ENCODE measurements at places on chromosomes 4 and X.
A peak's percentile ranks its signal among the peaks of the same experiment; 100 is the strongest.

GRCh38 chrX:46029777-46030176, 515.4 kb downstream of the ZNF674 start:
- DNase-seq: no peak

GRCh38 chr4:38084877-38085711, 124.9 kb downstream of the PTTG2 start:
- no peak for DNase-seq

DNA sequence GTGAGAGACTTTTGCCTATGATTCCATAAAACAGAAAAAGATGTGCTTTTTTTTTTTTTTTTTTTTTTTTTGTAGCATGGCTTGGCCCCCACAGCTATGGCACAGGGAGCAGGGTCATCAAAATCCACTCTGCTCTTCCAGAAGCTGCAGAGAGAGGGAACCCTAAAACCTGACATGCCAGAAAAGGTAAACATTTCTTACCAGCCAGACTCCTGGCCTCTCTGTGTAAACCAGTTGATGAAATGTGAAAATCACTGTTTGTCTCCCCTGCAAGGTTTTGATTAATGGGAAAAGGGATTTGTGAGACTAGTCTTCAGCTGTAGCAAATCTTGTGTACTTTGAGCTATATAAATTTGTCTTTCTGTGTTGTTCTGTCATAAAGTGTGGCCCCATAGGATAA, 105.9 kb downstream of the ARSJ start:
- DNase-seq: no peak

GRCh38 chr4:38582889-38583470, 81.0 kb upstream of the KLF3 start:
- peak; percentile 34 for DNase-seq

GRCh38 chrX:134148172-134148692, 88.8 kb upstream of the CCDC160 start:
- no peak for DNase-seq

DNA sequence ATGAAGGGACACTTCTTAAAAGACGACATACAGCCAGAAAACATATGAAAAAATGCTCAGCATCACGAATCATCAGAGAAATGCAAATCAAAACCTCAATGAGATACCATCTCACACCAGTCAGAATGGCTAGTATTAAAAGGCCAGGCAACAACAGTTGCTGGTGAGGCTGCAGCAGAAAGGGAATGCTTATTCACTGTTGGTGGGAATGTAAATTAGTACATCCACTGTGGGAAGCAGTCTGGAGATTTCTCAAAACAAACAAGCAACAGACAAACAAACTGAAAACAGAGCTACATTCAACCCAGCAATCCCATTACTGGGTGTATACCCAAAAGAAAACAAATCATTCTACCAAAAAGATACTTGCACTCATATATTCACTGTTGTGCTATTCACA, 197.9 kb downstream of the EVC2 start:
- no peak for DNase-seq

DNA sequence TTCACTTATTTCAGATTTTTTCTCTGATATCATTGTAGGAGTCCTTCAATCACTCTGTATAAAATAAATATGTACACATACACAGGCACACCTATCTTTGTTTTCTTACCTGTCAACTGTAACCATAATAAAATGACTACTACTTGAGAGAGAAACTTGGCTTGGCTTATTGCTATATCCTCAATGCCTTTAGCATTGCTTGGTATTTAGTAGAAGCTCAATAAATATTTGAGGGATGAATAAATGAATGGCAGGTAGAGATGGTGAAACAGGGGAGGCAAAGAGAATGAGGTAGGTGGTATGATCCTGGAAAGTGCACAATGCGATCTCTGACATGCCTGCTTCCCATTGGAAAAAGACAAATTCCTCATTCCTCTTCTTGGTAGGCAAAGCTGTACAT, 21.8 kb upstream of the CXCL6 start:
- no peak for DNase-seq

- DNase-seq: peak; percentile 41
Observed at GRCh38 chrX:124388562-124388961, 42.2 kb downstream of the SH2D1A start.

GRCh38 chr4:85741381-85741780, 266.4 kb downstream of the ARHGAP24 start:
- no peak for DNase-seq

GRCh38 chrX:47936940-47937317, 66.9 kb downstream of the ZNF182 start:
- no peak for DNase-seq

DNA sequence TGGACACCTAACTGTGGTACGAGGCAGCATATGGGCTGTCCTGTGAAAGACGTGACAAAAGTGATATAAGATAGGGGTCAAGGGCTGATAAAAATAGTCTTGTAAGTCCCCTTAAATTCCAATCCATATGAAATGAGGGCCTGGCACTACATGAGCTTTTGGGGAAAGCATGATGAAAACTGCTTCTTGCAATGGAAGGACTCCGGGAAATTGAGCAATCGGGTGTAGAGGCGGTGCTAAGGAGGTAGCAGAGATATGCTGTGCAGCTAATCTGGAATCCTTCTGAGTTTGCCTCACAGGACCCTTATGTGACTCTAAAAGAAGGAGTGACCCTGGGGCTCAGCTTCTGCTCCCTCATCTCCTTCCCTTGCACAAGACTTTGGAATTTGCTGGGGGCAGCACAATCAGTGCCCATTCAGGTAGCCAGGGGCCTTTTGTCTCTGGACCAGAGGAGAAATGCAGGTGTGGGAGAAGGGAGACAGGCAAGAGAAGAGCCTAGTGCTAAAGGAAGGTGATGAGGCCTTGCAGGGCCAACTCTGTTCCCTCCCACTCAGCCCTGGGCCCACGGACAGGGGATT, 12.8 kb downstream of the CLDN2 start:
- no peak for DNase-seq

GRCh38 chr4:60314416-60314815, 885.7 kb upstream of the ADGRL3 start:
- DNase-seq: no peak

DNA sequence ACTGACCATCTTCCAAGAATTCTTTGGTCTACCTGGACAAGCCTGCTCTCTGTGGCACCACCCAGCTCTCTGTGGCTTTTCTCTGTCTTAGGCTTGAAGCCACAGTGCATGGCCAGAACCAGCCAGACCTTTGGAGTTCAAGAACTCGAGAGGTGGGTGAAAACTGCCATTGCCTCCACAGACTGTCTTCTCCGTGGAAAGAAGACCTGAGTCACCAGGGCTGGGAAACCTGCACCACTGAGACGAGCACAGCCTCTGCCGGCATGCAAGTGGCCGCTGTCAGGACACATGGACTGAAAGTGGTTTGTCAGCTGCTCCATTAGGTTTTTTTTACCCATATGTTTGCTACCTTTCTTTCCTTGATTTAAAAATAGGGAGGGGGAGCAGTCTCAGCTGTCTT, 74.5 kb downstream of the MGST2 start:
- DNase-seq: no peak

DNA sequence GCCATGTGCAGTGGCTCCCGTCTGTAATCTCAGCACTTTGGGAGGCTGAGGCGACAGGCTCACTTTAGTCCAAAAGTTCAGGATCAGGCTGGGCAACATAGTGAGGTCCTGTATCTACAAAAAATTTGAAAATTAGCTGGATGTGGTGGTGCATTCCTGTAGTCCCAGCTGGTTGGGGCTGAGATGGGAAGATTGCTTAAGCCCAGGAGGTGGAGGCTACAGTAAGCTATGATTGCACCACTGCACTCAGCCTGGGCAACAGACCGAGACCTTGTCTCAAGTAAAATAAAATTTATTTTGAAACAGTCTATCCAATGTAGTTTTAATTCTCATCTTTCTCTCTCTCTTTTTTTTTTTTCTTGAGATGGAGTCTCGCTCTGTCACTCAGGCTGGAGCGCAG, 21.1 kb downstream of the RBM10 start:
- DNase-seq: no peak

DNA sequence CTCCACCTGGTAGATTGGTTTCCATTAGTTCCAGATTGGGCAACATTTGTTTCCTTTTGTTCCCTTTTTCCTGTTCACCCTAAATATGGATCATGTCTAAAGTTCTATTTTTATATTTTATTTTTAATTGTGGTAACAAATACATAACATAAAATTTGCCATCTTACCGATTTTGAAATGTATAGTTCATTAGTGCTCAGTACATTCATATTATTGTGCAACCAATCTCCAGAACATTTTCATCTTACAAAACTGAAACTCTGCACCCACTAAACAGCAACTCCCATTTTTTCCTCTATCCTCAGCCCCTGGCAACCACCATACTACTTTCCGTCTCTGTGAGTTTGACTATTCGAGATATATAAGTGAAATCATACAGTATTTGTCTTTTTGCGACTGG, 14.2 kb upstream of the RPS6KA3 start:
- DNase-seq: no peak
